ENCODE measurements at places on chromosomes 5 and 9. TPM values are rescaled to one million over a fixed set of nuclear protein-coding genes. Genes with fewer than 3 reads are reported as not detected.

DNA sequence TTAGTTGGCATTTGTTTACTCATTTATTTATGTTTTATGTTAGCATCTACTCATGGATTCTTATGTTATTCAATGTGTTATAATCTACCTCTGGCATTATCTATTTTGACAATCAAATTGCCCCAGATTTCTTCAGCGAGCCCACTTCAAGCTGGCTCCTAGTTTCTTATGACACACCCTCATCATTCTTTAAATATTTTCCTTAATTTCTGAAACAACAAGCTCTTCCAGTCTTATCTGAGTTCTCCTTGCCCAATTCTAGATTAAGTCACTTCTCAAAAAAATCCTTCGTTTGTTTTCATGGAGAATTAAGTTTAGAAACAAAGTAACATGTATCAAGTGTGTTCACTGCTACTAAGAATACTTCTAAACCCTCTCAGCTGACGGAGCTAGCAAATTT, 229.8 kb downstream of the SEMA5A start:
- DNase-seq, result no peak

The IL13 gene
- not detected for total RNA-seq

- DNase-seq, result no peak
These were observed 109.4 kb downstream of the ASTN2 start for GRCh38 chr9:117305454-117305853.

- DNase-seq, result no peak
These were observed 172.9 kb downstream of the GLIS3 start for GRCh38 chr9:4126996-4127395.

- no peak for DNase-seq
These were observed 63.0 kb downstream of the TTC39B start for GRCh38 chr9:15244001-15244441.

DNA sequence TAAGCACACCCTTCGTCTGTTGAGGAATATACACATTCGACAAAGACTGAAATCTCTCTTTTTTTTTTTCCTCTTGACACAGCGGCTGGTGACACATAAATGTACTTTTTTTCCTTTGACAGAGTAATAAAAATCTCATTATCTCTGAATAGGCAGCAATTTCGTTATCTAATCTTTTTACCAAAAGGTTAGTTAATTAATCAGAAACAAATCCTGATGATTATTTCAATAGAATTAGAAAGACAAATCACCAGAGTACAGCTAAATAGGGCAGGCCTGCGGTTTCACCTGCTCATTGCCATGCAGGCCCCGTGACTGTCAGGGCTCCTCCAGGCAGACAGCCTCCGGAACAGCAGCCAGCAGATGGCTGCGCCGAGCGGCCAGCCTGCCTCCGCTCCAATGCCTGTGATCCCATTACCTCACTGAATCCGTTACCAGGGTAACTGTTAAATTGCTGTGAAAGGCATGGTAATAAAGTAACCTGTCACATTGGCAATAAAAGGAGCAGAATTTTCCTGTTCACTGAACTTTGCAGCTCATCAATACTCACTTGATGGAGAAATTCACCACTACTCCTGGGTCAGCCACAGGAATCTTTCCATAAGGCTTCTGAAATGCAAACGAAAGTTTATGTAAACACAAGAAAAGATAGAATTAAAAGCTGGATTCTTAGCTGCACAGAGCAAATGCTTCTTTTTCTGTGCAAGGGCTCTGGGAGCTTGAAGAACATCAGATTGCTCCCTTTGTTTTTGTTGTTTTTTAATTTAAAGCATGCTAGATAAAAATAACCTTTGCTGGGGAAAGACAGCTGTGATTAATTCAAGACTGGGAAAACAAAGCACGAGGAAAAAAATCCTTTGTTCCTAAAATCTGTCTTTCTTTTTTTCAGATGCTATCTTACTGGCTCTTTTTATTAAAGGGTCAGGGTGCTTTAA, 666.4 kb upstream of the ZNF608 start:
- peak; percentile 49 for DNase-seq

The TPPP gene
- 2.6 TPM for total RNA-seq
